ENCODE measurements at places on chromosomes 11 and 22. TPM values are rescaled to one million over a fixed set of nuclear protein-coding genes. Genes with fewer than 3 reads are reported as not detected.

HTR3B gene
- not detected for total RNA-seq

MIAT gene
- total RNA-seq = 0.10 TPM

ASPHD2 gene
- 1.2 TPM for total RNA-seq

BDNF gene
- 0.64 TPM for total RNA-seq

TENM4 gene
- 4.2 TPM for total RNA-seq

SPDYC gene
- not detected for total RNA-seq

B3GAT1 gene
- total RNA-seq = not detected

XKR3 gene
- 0.05 TPM for total RNA-seq

ABCC8 gene
- total RNA-seq = not detected

ACER3 gene
- total RNA-seq = 5.7 TPM

SH3BP1 gene
- 14.5 TPM for total RNA-seq

GLYATL1 gene
- total RNA-seq = not detected

SEPTIN3 gene
- total RNA-seq = not detected

CHADL gene
- 0.12 TPM for total RNA-seq

RTL10 gene
- 11.2 TPM for total RNA-seq

PKDREJ gene
- total RNA-seq = 0.06 TPM

NAV2 gene
- 13.4 TPM for total RNA-seq

CPT1B gene
- total RNA-seq = 0.98 TPM

BMAL1 gene
- 8.1 TPM for total RNA-seq

MUC5B gene
- under 0.01 TPM for total RNA-seq

OR2AT4 gene
- total RNA-seq = not detected

WNT7B gene
- 0.29 TPM for total RNA-seq

ZFTA gene
- 32.3 TPM for total RNA-seq

DCDC1 gene
- total RNA-seq = not detected

ST3GAL4 gene
- total RNA-seq = 60.3 TPM

ASCL2 gene
- not detected for total RNA-seq

GNG3 gene
- total RNA-seq = not detected

PDE2A gene
- total RNA-seq = 3.6 TPM

CCDC15 gene
- total RNA-seq = 0.64 TPM

ZNF215 gene
- 0.98 TPM for total RNA-seq

TSPO gene
- total RNA-seq = 430 TPM

DEPDC7 gene
- total RNA-seq = 1.4 TPM

SOX6 gene
- total RNA-seq = 2.2 TPM

CNTF gene
- 0.73 TPM for total RNA-seq

RTN4RL2 gene
- total RNA-seq = 2.7 TPM

PANX3 gene
- total RNA-seq = not detected

GSC2 gene
- not detected for total RNA-seq

APOA1 gene
- total RNA-seq = 0.34 TPM

ART5 gene
- 0.25 TPM for total RNA-seq

CRYBB3 gene
- not detected for total RNA-seq

DEFB131B gene
- total RNA-seq = not detected

JRKL gene
- total RNA-seq = 7.9 TPM

UPK3A gene
- not detected for total RNA-seq

SOX10 gene
- total RNA-seq = not detected

MMP13 gene
- total RNA-seq = not detected

ZP1 gene
- 1.9 TPM for total RNA-seq

All from cardiac ventricle fibroblast (primary cell).